Memory B cell (primary cell): ENCODE measurements at places on chromosomes 6 and 20.

DNA sequence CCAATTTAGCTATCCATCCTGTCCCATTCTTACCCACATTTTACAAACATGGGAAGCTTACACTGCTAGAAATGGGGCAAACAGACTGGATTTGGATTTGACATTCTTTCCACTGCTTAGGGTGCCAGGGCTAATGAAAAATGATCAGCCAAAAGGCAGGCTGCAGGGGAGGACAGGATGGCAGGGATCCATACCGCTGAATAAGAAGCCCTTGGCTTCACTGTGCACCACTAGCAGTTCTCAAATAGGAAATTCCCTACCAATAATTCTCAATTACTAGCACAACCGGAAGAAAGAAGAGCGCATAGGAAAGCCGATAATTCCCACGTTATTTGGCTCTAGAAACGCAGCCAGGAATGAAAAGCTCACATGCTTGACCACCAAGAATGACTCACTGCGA is 73.1 kb downstream of the NDUFAF5 start:
- no peak for DNase-seq

DNA sequence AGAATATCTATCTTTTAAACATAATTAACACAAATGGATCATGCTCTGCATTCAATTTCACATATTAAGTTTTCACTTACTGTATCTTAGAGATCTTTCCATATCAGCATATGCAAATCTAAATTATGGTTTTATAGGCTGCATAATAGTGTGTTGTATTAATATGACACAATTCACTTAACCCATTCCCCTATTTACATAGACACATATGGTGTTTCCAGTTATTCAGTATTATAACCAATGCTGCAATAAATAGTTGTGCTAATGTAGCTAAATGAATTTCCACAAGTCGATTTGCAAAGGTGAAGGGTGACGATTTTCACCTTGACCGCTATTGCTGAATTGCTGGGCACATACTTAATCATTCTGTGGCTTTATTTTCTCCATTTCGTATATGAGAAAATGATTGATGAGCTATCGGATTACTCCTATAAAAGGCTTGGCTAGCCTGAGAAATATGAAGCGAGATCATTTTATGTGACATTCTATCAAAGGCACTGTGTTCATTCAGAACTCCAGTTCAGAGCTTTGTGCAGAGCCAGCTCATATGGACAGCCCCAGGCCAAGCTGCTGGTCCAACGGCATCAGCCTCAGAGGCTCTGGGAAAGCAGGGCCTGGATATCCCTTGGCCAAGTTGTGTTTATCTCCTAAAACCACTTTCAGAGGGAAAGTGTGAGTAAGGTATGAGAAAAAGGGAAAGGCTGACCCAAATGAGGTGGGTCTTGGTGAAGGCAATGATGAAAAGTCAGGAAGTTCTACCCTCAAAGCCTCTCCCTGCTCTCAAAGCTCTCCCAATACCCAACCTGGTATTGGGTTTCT is 50.8 kb downstream of the GFOD1 start:
- no peak for DNase-seq

- DNase-seq = no peak
These were observed 602.2 kb upstream of the NOX3 start for GRCh38 chr6:156057869-156058268.

DNA sequence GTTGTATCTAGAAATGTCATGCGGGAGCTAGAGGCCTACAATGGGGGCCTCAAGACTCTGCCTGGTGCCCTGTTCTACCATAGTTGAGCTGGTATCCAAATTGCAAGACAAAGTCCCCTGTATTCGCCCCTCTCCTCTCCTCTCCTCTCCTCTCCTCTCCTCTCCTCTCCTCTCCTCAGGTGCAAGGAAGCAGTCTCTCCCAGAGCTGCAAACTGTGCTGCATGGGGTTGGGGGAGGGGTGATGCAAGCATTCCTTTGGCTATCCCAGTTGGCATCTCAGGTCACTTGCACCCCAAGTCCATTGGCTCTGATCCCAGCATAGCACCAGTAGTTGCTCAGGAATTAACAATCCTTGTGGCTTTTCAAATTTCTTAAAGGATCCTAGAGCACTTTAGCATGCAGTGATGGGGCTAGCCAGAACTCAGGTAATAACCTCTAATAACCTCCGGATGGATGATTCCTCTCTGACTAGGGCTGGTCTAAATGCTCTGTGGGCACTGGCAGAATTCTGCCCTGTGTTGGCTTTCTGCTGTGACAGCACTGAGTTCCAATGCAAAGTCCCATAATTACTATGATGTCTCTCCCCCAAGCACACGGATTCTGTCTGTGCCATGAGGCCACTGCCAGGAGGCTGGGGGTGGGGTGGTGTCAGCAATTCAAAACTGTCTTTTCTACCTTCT is 35.3 kb downstream of the TAF11 start:
- DNase-seq = no peak

- DNase-seq = no peak
These were observed 671.2 kb downstream of the EPHA7 start for GRCh38 chr6:92748131-92748530.

GRCh38 chr6:162178266-162178665 is 549.3 kb downstream of the PRKN start:
- DNase-seq = no peak

GRCh38 chr20:39632757-39633156 is 670.6 kb downstream of the DHX35 start:
- DNase-seq = no peak

GRCh38 chr6:48512390-48512789 is 401.4 kb upstream of the PTCHD4 start:
- no peak for DNase-seq

- DNase-seq = no peak
These were observed 214.4 kb upstream of the KCNG1 start for GRCh38 chr20:51237278-51237677.

DNA sequence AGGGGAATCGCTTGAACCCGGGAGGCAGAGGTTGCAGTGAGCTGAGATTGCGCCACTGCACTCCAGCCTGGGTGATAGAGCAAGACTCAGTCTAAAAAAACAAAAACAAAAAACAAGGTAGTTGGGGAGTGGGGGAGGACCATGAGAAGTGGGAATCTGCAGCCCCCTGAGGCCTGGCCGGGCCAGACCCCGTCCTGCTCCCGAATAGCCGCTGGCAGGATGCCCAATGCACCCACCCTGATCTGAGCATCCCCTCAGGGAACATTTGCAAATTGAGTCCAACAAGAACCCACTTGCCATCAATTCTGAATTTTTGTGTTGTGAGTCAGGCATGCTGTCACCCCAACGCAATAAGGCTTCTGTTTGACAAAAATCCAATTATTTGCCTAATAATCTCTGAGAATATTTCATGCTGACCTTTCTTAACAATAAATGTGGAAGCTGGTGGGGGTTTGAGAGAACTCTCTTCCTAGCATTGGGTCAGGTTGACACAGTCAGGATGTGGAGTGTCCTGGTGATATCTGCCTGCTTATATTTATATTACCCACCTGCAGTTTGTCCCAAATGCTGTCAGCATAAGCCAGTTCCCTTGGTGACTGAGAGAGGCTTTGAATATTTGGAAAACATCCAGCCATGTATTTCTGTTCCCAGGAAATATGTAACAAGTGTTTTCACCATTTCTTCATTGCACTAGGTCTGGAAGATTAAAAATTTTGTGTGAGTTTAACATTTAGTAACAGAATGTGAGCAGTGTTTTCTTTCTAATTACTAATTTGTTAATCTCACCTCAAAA is 28.4 kb upstream of the FRMD1 start:
- no peak for DNase-seq

DNA sequence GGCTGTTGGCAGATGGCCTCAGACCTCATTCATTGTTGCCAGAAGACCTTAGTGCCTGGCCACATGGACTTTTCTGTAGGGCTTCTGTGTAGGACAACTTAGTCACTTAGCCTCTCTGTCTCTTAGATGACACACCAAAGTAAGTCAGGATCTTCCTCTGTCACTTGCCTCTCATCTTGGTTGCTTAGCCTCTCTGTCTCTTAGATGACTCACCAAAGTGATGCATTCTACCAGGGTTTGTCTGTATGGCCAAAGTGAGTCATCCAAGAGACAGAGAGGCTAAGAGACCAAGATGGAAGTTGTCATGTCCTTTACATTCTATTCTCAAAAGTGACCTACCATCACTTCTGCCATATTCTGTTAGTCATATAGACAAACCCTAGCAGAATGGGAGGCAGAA is 255.9 kb upstream of the DEFB112 start:
- no peak for DNase-seq

- no peak for DNase-seq
These were observed 21.5 kb downstream of the LAMA4 start for GRCh38 chr6:112232845-112233256.
